AG04449 (cell line): ENCODE measurements at places on chromosomes 4 and X.
A peak's percentile ranks its signal among the peaks of the same experiment; 100 is the strongest.

GRCh38 chr4:172992648-172993378 is 175.8 kb upstream of the GALNT7 start:
- DNase-seq: no peak

- DNase-seq: no peak
These were observed 116.4 kb downstream of the ZNF827 start for GRCh38 chr4:145822181-145822580.

DNA sequence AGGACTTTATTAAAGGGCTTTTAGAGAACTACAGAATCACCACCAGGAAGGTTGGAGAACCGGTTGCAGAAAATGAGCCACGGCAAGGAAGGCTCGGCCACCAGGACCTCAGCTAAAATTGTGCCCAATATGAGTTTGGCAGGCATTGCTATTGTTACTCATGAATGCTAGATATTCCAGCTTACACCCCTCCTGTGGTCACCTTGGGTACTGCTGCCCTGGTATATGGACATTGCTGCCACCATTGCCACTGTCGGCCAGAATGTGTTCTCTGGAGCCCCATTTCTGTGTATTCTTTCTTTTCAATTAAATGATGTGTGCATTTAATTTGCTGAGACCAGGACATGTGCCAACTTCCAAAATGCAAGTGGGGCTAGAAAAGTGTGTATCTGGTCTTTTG is 626.7 kb upstream of the BOD1L1 start:
- DNase-seq: no peak

DNA sequence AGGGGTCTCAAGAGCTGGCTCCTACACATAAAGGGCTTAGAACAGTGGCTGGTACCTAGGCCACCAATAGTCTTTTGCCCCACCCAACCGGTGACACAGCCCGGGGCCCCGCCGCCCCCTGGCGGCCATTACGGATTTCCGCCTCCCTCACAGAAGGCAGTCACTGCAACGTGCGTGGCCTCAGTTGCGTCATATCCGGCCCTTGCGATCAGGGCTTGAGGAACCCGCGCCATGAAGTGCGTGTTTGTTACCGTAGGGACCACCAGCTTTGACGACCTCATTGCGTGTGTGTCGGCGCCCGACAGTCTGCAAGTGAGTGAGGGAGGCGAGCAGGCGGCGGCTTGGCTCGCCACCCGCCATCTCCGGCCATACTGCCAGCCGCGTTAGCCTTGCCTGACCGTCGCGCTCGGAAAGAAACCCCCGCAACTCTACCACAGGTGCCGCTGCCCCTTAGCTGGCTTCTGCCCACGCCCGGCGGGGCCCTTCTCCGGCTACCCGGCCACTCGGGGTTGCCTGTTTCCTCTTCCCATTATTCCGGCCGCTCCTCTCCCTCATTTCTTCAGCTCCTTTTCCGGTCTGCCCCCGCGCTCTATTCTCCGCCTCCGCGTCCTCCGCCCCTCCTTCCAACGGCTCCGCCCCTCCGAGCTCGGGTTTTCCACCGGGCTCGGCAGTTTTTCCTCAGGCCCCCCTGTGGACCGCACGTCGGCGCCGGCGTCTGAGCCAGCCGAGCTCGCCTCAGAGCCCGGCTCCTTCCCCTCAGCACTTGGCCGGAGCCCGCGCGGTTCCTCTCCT is at the start of gene ALG13:
Gene ALG13 (plus strand): TSS at position 183 of the 792 bp plus-strand sequence. CDS start 49 bp downstream, at position 232.
- peak; percentile 49 for DNase-seq

DNA sequence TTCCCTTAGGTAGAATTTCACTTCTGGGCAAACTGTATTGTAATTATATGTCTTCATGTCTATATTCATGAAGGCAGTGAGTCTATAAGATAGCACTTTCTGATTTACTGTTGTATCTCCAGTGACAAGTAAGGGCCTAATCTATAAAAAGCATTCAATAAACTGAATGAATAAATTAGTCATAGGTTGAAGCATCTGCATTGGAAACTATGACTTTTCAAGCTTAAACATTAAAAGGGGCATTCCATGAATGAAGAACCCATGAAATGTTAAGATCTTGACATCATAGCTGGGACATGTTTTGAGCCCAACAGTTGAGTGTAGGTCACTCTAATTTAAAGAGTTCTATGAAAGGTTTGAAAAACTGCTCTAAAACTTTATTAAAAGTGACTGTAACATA is 159.3 kb upstream of the LCORL start:
- no peak for DNase-seq

- no peak for DNase-seq
These were observed 15.8 kb upstream of the PDE6B start for GRCh38 chr4:609400-610050.

GRCh38 chrX:22748093-22748999 is 251.4 kb upstream of the DDX53 start:
- DNase-seq: no peak

DNA sequence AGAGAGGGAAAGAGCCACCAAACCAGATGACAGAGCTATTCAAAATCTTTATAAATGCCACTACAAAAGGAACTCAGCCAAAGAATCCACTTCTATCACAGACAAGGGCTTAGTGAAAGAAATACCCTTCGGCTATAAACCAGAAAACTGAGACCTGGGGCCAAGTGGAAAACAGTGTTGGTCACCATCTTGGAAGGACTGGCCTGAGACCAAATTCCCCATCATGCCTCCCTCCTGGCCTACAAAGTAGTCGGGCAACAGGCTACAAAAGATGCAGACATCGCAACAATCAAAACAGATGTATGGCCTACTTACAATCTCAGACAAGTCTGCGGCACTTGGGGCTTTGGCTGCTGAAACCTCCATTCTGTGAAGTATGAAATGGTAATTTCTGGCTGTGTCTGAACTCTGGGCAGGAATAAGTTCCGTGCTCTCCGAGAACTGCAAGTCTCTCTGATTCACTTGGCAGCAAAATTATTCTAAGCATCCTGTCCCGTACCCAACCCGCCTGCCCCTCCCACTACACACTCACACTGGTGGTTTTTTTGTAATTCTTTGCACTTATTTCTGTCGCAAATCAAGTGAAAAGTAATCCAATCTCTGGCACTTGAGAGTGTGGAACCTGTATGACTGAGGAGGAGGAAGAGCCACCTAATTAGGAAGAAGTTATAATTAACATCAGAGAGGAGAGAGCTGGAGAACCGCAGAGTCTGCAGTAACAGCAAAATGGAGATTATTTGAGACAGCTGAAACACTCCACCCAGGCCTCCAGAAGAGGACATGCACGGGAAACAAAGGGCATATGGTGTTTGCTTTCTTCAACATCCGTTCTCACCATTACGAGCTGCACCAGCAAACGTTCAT is 87.8 kb downstream of the SH3KBP1 start:
- no peak for DNase-seq

- DNase-seq: no peak
These were observed 153.1 kb downstream of the GC start for GRCh38 chr4:71630803-71631202.

- peak; percentile 63 for DNase-seq
These were observed 170.0 kb downstream of the MID1 start for GRCh38 chrX:10450229-10450958.

DNA sequence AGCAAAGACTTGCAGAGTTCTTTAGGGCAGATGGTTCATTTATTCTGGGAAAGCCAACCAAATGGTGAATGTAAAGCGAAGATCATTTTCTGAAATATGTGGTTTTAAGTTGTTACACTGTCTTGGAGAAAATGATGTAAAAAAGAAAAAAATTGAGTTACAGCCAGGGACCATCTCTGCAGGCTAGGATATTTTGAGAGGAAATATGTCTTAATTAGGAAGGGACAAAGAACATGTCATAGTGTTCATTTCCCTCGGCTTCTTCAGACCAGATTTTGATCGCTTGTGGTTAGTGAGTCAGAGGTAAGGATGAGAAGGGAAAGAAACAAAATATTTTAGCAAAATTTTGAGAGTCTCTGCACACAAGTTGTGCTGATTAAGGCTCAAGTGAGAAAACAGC is 59.0 kb upstream of the C1QTNF7 start:
- peak; percentile 75 for DNase-seq

GRCh38 chrX:53587795-53588420 is 98.6 kb downstream of the HUWE1 start:
- no peak for DNase-seq

DNA sequence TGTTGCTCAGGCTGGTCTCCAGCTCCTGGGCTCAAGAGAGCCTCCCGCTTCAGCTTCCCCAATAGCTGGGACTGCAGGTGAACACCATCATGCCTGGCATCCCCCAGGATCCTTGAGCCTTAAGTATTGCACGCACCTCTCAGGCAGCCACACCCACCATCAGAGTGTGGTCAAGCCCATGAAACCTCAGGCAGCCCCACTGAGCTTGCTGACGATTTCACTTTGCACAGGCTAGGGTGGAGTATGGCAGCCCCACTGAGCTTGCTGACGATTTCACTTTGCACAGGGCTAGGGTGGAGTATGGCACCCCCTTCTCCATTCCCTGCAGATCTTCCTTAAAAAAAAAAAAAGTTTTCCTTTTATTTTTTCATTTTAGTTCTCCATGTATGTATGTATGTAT is 57.2 kb downstream of the RHOXF2B start:
- no peak for DNase-seq

- DNase-seq: no peak
These were observed 228.5 kb downstream of the PCDH7 start for GRCh38 chr4:30948653-30949052.

GRCh38 chr4:79425586-79425985 is 17.6 kb upstream of the GK2 start:
- DNase-seq: no peak

DNA sequence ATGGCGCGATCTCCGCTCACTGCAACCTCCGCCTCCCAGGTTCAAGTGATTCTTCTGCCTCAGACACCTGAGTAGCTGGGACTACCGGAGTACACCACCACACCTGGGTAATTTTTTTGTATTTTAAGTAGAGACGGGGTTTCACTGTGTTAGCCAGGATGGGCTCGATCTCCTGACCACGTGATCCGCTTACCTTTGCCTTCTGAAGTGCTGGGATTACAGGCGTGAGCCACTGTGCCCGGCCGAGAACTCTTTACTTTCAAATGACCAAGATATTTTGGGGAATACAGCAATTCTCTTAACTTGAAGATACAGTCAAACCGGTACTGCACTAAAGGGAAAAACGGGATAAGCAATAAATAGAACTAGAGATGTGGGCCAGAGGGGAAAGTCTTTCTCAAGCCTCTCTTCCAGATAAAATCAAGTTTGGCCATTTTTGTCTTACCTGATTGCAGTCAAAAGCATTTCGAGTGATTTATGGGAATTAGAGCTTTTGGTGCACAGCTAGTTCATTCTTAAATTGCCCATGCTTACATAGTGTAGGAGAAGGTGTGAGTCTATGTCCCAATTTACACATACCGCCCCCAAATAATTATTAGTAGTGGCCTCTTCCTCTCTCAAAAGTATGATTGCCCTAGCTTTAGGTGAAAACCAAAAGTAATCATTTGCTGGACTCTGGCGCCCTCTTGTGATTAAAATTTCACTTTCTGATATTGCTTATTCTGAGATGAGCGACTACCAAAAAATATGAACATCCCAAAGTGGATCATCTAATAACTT is 53.2 kb upstream of the ABCG2 start:
- DNase-seq: no peak

- DNase-seq: no peak
These were observed 283.5 kb downstream of the C4orf33 start for GRCh38 chr4:129379429-129379828.

- DNase-seq: no peak
These were observed 21.2 kb downstream of the DOK7 start for GRCh38 chr4:3484057-3484973.

- DNase-seq: no peak
These were observed 110.6 kb upstream of the PPARGC1A start for GRCh38 chr4:24000470-24000831.

DNA sequence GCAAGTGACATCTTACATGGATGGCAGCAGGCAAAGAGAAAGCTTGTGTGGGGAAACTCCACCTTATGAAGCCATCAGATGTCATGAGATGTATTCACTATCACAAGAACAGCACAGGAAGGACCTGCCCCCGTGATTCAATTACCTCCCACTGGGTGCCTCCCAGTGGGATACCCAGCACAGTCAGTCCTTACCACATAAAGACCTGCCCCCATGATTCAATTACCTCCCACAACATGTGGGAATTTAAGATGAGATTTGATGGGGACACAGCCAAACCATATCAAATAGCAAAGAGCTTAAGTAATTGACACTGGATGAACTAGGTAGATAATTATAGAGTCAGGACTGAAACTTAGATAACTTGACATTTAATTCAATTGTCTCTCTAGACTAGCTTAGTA is 85.6 kb downstream of the SLIT2 start:
- DNase-seq: no peak

DNA sequence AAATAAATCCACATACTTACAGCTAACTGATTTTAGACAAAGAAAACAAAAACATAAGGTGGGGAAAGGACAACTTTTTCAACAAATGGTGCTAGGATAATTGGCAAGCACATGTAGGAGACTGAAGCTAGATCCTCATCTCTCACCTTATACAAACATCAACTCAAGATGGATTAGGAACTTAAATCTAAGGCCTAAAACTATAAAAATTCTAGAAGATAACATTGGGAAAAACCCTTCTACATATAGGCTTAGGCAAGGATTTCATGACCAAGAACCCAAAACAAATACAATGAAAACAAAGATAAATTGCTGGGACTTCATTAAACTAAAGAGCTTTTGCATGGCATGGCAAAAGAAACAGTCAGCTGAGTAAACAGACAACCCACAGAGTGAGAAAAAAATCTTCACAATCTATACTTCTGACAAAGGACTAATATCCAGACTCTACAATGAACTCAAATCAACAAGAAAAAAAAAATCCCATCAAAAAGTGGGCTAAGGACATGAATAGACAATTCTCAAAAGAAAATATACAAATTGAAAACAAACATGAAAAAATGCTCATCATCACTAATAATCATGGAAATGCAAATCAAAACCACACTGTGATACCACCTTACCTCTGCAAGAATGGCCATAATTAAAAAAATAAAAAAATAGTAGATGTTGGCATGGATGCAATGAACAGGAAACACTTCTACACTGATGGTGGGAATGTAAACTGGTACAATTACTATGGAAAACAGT is 14.1 kb upstream of the AFP start:
- DNase-seq: no peak

- DNase-seq: no peak
These were observed 14.0 kb upstream of the TADA2B start for GRCh38 chr4:7029212-7029611.

- DNase-seq: no peak
These were observed 76.4 kb upstream of the SHISA3 start for GRCh38 chr4:42320822-42321388.

DNA sequence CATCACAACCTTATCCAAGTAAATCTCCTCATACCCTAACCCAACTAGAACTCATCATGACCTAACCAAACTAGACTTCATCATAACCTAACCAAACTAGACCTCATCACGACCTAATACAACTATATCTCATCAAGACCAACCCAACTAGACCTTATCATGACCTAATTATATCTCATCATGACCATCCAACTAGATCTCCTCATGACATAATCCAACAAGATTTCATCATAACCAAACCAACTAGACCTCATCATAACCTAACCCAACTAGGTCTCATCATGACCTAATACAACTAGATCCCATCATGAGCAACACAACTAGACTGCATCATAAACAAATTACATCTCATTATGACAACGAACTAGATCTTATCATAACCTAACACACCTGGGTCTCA is 86.4 kb downstream of the DHRSX start:
- DNase-seq: no peak
